Neuronal stem cell (in vitro differentiated cells): ENCODE measurements at places on chromosomes 1 and 21.

DNA sequence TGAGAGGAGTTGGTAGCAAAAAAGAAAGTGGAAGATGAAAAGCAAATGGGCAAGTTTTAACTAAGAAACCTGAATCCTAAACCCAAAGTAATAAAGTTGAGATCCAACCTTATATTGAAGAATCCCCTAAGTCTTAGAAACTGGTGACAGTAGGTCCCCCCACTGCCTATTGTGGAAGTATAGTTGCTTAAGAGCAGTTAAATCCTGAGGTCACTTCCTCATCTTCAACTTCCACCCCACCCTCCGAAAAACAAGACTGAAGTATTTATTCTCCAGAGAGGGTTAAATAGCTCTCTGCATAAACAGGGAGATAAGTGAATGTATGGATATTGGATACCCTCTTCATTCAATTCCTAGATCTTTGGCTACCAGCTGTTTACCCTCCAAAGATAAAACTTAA, 3.3 kb upstream of the DSTYK start:
- no peak for DNase-seq

- no peak for DNase-seq
Measured at GRCh38 chr1:107920561-107920960, 44.4 kb downstream of the VAV3 start.

- DNase-seq: no peak
Measured at GRCh38 chr21:42039470-42039901, 29.3 kb upstream of the ZBTB21 start.

GRCh38 chr1:58570817-58571216, 6.2 kb downstream of the TACSTD2 start:
- DNase-seq: no peak

GRCh38 chr1:79353224-79353623, 346.7 kb upstream of the ADGRL4 start:
- DNase-seq: no peak

DNA sequence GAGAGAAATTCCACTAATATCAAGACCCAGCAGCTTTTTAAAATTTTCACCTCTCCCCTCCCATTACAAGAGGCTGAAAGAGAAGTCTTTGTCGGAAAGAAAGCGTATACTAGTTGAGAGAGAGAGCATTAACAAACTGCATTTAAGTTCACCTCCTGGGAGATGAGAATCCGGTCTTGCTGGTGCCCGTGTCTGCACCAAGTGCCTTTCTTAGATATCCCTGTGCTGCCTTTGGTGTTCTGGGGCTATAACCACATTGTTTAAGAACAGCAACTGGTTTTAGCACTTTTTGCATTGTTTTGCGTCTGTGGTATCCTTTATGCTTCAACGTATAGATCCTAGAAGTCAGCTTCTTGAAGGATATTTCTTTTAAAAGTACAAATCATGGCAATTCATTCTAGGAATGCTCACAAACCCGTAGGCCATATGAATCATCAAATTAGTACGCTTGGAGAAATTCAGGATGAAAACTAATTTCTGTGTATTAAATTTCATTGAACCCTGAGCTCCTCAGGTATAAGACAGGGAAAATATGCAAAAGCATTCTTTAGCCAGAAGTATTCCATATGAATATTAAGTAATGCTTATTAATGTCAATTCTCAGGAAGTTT, 3.4 kb upstream of the RPE65 start:
- DNase-seq: no peak

- DNase-seq: no peak
Measured at GRCh38 chr1:210633140-210633539, 304.4 kb downstream of the HHAT start.

GRCh38 chr1:94250341-94250740, 13.0 kb upstream of the ARHGAP29 start:
- DNase-seq: no peak

- DNase-seq: no peak
Measured at GRCh38 chr1:9376430-9376829, 83.7 kb downstream of the SPSB1 start.

- no peak for DNase-seq
Measured at GRCh38 chr1:66332548-66332901, 201.4 kb upstream of the SGIP1 start.

GRCh38 chr21:34613679-34614627, 960 bp downstream of the RCAN1 start:
- DNase-seq: no peak

DNA sequence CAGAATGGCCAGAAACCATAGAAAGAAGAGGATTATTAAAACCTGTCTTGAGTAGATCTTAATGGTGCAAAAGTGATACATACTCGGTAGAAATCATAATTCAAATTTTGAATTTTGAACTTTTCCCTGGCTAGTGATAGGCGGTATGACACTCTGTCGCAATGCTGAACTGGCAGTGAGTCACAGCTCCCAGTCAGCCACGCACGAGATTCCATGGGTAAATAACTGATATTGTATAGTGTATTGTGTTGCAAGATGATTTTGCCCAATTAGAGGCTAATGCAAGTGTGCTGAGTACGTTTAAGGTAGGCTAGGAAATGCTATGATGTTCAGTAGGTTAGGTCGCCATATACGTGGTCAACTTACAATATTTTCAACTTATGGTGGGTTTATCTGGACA, 207.0 kb downstream of the SIPA1L2 start:
- no peak for DNase-seq

DNA sequence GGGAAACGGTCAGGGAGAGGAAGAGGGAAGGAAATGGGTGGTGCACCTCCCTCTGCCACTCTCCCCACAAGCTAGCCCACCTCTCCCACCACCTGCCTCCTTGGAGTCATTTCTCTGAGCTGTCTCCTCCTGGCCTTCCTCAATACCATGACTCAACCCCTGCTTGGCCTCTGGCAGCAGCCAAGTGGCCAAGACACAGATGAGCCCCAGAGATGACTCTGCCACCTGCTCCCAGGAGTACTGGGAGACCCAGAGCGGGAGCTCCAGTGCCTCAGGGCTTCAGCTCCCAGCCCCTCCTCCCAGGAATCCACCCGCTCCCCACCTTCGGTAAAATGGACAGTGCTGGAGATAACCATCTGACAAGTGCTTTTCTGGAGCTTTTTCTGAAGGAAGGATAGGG, 2.6 kb downstream of the S100A16 start:
- no peak for DNase-seq

GRCh38 chr1:214423045-214423444, 128.4 kb downstream of the PTPN14 start:
- DNase-seq: no peak

DNA sequence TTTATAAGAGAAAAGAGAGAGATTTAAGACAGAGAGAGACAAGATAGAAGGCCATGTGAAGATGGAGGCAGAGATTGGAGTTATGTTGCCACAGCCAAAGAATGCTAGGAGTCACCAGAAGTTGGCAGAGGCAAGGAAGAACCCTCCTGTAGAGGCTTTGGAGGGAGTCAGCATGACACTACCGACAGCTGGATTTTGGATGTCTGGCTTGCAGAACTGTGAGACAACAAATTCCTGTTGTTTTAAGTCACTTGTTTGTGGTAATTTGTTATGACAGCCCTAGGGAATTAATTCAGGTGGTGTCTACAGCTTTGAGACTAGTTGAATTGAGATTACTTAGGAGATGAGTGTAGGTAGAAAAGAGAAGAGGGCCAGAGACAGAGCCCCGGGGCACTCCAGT, 158.5 kb downstream of the DNM3 start:
- DNase-seq: no peak

DNA sequence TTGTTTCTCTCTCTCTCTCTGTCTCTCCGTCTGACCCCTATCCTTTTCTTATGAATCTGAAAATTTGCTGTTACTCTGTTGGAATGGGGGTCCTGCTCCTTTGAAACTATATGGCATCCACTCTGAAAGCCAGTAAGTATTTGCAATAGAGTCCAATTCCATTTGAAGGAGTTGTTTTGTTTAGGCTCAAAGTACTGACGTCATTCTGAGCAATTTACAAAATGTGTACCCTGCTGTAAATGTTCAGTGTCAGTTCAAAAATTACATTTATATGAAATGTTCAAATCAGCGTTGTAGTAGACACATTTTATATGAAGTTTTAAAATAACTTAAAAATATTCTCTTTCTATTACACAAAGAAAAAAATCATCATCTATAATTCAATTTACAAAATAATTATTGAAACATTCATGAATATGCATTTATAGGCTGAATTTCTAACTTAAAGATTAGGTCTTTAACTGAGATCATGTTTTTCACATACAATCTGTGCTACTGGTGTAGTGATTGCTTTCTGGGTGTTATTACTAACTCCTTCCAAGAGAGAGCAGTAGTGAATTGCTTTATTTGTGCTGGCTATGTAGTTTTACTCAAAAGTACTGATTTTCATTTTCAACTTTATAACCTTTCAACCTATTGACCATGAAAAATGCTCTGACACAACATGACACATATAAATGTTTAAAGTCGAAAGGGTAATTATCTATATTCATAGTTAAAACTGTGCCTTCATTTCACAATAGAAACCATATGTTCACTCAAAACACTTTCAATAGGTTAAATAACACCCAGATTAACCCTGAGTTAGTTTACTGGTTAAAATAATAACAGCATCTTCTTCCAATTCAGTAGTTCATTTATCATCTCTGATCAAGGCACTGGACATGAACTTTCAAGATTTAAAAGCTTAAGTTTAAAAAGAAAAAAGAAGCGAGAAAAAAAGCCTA, 253.1 kb upstream of the ADGRL4 start:
- DNase-seq: no peak

GRCh38 chr1:25024615-25025350, 94.7 kb upstream of the RUNX3 start:
- no peak for DNase-seq

DNA sequence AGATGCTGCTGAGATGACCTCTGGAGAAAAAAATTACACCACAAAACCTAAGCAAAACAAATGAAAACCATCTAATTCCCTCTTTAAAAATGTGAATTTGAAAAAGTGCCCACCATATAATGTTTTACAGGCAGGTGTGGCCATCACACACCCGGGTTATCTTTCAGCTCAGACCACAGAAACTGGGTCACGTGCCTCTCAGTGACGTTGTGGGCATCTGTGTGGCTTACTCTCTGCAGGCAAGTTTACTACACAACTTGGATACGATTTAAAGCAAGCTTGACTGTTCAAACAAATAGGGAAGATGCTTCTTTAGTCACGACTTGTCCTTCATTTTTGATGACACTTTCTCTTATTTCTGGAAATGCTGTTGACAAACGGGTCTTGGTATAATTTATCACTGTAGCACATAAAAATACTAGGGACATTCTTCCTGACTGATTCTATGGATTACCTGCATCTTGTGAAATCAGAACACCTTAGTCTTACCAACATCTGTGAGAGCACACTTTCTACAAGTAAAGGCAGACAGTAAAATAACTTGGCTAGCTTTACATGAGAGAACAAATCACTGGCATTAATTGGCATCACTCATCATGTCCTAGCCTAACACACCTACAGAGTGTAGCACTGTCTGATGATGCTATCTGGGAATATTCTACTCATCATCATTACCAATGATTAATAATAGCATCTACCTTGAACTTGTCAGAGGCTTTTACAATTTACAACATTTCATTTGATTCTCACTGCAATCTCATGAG, 89.3 kb upstream of the EDEM3 start:
- no peak for DNase-seq

GRCh38 chr1:26164036-26164860, 4.5 kb downstream of the C1orf232 start:
- peak; percentile 80 for DNase-seq

DNA sequence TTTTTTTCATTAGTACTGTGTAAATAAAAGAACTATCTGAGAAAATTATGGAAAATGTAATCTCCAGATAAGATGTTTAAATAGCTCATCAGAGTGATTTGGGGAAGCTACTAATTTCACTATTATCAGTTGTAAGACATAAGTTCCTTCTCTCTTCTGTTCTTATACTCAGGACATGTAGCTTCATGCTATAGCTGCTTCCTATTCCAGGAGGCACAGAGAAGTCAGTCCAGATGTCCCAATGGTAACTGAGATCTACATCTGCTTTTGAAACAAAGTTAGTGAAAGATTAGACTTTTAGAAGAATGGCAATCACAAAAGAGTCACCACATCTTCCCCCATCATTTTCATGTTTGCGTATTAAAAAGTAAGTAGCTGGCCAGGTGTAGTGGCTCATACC, 5.6 kb downstream of the MAP3K21 start:
- no peak for DNase-seq

DNA sequence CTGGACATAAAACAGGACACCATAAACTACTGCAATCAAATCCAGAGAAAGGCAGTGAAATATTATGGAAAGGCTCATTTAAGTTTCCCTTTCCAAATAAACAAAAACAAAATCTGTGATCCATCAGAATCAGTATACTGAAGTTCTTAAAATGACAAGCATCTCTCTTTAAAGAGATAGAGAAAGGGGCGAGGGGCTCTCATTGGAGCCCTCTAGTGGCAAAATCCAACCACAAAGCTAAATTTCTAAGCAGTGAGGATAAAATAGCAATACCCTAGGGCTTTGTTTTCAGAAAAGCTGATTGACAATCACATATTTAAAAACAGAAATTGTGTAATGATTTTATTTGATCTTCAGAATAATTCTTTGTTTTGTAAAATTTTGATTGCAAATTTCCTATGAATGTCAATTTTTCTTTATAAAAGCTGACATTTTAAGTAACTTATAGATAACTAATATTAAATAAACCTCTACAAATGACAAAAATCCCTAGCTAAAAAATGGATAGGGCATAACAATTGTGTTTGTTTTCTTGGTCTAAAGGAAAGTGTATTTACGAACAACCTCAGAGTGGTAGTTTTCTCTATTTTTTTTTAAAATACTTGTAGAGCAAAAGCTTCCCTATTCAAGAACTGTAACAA, 138.2 kb downstream of the COL24A1 start:
- DNase-seq: peak; percentile 26

GRCh38 chr1:88983791-88984559, 8.5 kb downstream of the KYAT3 start:
- peak; percentile 15 for DNase-seq

- DNase-seq: no peak
Measured at GRCh38 chr1:40132383-40133311, 28.5 kb upstream of the RLF start.

DNA sequence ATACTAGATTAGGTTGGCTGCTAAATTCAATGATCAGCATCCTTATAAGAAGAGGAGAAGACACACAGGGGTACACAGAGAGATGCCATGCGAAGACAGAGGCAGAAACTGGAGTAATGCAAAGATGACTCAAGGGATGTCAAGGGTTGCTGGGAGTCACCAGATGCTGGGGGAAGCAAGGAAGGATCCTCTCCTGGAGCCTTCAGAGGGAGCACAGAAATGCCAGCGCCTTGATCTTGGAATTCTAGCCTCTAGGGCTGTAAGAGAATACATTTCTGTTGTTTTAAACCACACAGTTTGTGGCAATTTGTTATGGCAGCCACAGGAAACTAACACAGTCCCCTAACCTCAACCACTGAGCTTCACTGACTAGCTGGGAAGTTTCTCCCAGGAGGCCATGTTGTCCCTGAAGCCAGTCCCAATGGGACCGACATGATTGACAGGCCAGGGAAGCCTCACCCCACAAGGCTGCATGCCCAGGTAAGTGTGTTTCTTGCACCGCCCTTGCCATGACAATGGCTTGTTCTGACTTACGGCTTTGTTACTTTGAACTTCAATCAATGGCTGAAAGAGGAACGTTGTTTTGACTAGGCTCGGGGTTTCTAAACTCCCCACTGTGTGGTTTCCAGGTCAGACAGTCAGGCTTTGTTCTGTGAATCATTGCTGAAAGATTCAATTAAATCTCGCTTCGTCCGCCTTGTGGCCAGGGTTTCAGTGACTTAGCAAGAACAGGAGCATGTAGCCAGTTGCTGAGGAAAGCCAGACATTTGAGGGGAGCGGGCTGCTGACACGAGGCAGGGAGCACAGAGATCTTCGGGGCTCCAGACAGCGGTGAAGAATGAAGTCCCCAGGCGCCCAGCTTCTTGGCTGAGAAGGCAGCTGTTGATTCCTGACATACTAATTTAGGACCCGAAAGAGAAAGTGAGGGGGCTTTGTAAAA, 62.3 kb downstream of the RUNX1 start:
- DNase-seq: peak; percentile 27

GRCh38 chr1:111172463-111172862, 28.0 kb downstream of the DENND2D start:
- DNase-seq: no peak
